ENCODE measurements at places on chromosomes 3 and 15.

DNA sequence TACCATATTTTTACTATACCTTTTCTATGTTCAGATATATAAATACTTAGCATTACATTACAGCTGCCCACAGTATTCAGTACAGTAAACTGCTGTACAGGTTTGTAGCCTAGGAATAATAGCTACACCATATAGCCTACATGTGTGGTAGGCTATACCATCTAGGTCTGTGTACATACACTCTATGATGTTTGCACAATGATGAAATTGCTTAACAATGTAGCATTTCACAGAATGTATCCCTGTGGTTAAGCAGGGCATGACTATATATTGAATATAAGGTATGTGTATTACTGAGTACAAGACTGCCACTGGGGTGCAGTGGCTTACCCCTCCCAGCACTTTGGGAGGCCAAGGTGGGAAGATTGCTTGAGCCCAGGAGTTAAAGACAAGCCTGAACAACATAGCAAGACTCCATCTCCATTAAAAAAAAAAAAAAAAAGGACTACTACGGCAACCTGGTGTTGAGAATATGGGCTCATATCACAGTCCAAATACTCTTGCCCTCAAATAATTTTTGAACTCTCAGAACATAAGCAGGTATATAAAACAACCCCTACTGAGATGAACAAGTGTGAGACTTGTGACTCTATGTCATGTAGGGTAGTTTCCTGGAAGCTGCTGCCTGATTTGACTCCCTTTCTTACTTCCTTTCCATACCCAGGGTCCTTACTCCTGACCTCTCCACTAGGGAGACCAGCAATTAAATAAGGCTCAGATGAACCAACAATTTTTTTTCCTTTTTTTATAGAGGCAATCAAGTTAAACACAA is 4.8 kb downstream of the PPP1R14D start:
- no peak for DNase-seq

GRCh38 chr3:193996641-193997089 is 139.3 kb upstream of the HES1 start:
- DNase-seq: no peak

DNA sequence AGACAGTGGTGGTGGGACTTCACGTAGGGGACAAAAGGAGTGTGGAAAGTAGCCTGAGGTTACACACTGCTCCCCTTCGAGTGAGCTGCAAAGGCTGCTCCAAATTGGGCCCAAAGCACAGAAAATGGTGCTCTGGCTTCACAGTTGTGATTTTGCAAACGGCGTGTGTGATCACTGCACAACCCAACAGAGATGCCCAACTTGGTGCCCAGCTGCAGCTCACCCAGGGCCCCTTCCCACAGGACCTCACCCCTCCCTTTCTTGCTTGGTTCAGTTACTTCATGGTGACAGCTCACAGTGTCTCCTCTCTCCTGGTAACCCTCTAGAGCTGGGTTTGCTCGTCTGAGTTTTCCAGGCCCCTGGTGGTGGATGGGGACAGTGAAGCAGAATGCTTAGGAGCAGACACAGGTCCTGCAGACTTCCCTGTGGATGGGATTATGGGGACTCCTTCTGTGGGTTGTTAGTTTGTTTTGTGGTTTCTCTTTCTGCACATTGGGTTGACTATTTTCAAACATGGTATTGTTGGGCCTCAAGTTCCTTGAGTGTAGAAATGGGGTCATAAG is 98.3 kb downstream of the TOP2B start:
- peak; percentile 6 for DNase-seq

DNA sequence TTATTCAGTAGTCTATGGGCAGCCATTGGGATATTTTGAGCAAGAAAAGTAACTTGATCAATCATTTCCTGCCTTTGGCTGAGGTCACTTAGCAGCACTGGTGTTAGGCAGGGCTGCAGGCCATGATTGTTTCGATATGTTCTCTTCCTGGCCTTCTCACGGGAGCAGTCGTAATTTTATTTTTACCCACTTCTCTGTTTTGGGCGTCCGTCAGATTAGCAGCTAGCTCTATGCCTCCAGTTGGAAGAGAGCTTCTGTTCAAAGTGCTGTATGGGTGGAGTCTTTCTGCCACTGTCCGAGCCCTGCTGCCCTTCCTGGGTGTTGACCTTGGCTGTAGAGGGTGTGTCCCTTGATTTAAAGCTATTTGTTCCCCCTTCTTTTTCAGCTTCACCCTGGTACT is 123.4 kb upstream of the ROPN1 start:
- no peak for DNase-seq

- DNase-seq: no peak
These were observed 499 bp downstream of the RABL3 start for GRCh38 chr3:120741837-120742197.

- peak; percentile 95 for DNase-seq
These were observed 448.8 kb downstream of the GRM7 start for GRCh38 chr3:7309641-7310102.

DNA sequence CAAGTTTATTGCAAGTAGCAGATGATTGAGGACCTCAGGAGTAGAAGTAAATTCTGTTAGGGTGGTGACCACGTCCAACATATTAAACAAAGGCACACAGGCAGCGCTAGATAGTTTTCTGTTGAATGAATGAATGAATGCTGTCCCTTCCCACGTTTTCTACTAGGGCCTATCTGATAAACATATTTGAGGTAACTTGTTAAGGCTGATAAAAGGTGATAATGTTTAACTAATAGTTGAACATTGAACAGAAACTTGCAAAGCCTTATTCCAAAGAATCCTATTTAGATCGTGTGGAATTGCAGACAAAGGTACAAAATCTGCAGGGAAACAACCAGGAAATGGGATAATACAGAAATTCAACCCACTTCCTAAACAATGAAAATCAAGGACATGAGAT is 559.5 kb upstream of the SEMA6D start:
- no peak for DNase-seq

GRCh38 chr15:52233405-52233804 is 42.2 kb upstream of the GNB5 start:
- DNase-seq: no peak

GRCh38 chr3:184506561-184506991 is 55.0 kb upstream of the EPHB3 start:
- no peak for DNase-seq

- no peak for DNase-seq
These were observed 2.1 kb downstream of the EPHB1 start for GRCh38 chr3:134797057-134797740.

- DNase-seq: no peak
These were observed 75.9 kb downstream of the VGLL4 start for GRCh38 chr3:11567516-11568467.

DNA sequence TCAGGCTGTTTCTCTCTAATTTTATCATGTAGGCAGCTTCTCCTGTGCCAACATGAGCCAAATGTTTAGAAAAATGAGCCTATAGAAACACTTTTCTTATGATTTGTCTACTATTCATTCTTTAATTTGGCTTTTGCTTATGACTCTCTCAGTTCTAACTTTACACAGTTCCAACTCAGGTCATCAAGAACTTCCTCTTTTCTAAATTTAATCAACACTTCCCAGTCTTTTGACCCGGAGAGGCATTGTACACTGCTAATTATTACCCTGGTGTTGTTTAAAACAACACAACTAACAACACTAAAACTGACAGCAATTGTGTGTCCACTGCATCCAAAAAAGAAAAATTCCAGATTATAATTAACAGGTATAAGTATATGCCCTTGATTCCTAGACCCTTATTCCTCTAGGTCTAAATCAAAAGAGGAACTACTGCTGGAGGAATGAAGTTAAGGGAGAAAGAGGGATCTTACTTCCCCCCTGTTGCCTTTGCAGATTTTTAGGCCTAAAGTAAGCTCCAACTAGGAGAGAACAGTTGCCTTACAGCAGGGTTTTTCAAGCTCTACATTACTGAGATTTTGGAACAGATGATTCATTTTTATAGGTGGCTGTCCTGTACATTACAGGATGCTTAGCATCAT is 332.2 kb upstream of the GOLIM4 start:
- DNase-seq: no peak

DNA sequence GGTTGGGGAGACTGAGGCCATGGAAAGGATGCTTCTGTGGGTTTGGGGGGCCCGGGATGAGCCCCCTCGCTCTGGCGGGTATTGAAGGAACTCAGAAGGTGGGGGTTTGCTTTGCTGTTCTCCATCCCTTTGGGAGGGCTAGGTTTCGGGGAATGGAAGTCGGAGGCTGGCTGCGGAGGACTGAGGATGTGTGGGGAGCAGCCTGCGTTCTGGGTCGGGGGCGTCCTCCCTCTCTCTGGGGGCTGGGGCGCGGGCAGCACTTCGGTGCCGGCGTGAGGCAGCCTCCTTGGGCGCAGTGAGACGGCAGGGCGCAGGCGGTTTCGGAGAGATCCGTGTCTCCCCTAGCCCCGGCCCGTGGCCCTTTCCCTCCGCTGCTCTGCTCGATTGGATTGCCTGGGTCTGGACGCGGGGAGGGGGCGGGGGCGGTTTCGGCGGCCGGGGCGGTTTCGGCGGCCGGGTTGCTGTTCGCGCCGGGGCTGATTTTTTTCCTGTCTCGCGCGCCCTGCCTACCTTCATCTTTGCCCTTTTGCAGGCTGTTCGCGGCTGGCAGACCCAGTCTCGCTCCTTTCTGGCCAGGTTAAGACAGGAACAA is 1.4 kb downstream of the PTPRG start:
- DNase-seq: no peak

DNA sequence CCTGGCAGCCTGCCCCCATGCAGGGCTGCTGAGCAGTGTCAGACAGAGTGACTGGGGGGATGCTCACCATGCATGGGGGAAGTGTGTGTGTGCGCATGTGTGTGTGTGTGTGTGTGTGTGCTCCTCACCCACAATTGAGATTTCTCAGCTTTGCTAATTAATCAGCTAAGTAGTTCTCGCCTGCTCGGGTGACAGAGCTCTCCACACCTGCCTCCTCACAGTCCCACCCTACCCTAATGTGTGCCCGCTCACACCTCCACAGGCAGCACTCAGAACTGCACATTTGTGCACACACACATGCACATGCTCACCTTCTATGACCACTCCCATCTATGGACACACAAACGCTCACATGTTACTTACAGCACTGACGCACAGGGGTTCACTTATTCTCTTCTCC is 37.3 kb downstream of the CACNA2D2 start:
- DNase-seq: no peak

GRCh38 chr15:99508852-99509251 is 56.9 kb upstream of the MEF2A start:
- DNase-seq: no peak

GRCh38 chr3:40653001-40653400 is 128.2 kb downstream of the ZNF621 start:
- no peak for DNase-seq

GRCh38 chr15:60631620-60632019 is 152.7 kb upstream of the ICE2 start:
- DNase-seq: no peak

DNA sequence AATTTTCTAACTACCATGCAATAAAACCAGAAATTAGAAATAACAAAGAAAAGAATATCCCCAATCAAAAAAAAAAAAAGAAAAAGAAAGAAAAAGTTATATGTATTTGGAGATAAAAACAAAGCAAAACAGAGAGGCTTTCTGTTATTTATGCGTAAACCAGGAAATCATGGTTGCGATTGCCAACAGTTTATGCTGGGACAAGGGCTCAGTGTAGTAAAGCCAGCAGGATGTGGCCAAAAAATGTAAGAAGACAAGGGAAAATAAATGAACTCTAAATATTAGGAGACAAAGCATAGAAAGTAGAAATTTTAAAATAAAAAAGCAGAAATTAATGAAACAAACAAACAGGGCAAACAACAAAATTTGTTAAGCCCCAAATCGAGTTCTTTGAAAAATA is 27.2 kb upstream of the GOLGA8J start:
- no peak for DNase-seq

GRCh38 chr3:54830658-54831057 is 97.2 kb downstream of the LRTM1 start:
- DNase-seq: no peak

DNA sequence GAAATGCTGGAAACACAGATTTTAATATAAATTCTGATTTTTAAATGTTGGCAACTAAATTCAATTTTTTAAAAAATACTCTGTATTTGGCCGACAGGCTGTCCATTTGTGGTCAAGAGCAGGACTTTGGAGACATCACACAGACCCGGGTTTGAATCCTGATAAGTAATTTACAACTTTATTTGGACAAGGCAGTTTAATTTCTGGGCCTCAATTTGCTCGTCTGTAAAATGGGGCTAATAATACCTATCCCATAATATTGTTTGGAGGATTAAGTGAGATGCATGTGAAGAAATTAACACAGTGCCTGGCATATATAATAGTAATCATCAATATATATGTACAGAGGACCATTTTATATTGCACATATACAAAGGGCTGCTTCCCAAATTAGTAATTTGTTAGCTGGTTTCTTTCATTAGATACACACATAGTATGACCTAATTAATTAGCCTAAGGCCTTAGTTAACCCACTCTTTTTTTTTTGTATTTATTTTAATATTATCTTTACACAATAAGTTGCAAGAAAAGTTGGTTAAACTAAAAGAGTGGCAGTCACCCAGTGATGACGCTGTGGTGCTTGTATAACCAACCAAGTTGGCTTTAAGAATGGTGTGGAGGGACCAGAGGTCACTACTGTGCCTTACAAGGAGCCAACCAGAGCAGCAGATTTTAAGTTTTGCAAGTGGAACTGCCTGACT is 665 bp downstream of the PIGB start:
- no peak for DNase-seq

DNA sequence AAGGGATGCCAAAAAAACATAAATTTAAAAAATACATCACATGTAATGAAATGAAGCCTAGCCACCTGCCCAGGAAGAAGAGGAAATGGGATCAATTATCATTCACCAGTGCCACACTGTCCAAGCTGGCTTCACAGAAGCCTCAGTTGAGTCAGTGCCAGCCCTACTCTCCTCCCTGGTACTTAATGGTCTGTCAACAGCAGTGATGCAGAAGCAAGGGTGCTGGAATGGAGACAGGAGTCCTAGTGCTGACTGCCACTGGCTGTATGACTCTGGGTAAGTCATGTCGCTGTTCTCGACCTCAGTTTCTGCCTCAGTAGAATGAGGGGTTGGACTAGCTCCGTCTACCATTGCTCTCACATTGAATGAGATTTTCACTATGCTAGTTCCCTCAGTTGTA is 78.5 kb upstream of the LARS2 start:
- DNase-seq: peak; percentile 54

DNA sequence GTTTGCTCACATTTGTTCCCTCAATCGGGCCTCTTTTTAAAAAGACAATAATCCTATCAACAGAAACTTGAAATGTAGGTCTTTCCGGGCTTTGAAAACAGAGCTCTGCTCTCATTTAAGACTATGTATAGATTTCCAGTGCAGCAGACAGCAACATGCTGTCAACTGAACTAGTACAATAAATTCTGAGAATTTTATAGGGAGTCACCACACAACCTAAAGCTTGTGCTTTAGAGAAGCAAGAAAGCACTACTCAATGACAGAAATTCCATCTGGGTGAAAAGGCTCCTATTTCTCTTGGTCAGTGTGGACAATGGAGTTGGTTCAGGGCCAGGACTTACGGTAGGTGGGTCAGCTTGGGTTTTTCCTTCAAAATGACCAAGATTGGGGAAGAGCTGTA is 583.5 kb downstream of the ROBO1 start:
- no peak for DNase-seq

- peak; percentile 42 for DNase-seq
These were observed 4.0 kb downstream of the LAMP3 start for GRCh38 chr3:183158551-183159006.

GRCh38 chr15:100695048-100695447 is 92.7 kb downstream of the ASB7 start:
- DNase-seq: no peak

GRCh38 chr3:180973543-180973942 is 16.0 kb downstream of the DNAJC19 start:
- no peak for DNase-seq
